ENCODE measurements at places on chromosomes 7 and 10. TPM values are rescaled to one million over a fixed set of nuclear protein-coding genes. Genes with fewer than 3 reads are reported as not detected.

Gene SFRP4
- total RNA-seq: 78.4 TPM

Gene TAS2R41
- not detected for total RNA-seq

Gene PROSER2
- total RNA-seq: 3.1 TPM

DNA sequence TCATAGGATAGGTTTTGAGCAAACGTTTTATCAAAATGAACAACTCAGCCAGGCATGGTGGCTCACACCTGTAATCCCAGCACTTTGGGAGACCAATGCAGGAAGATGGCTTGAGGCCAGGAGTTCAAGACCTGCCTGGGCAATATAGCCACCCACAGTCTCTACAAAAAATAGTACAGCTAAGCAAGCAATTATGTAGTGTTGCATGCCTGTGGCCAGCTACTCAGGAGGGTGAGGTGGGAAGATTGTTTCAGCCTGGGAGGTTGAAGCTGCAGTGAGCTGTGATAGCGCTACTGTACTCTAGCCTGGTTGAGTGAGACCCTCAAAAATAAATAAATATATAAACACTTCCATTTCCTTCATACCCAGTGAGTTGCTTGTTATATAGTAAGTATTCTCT is 67.1 kb downstream of the LSMEM1 start:
- H3K27me3 ChIP-seq: no peaks in the 10 kb centered on the region
- H3K36me3 ChIP-seq: no peaks in the 10 kb centered on the region
- no peak for DNase-seq

DNA sequence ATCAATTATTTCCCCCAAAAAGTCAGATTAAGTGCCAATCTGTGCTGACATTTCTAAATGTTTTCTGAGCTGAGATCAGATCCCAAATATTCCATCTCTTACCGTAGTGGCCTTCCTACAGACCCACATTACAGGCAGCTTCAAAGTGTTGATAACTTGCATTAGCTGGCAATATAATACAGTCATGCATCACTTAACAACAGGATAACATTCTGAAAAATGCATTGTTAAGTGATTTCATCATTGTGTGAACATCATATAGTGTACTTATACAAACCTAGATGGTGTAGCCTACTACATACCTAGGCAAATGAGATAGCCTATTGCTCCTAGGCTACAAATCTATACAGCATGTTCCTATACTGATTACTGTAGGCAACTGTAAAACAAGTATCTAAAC is 22.4 kb downstream of the SLC25A13 start:
- no peak overlapping the region for H3K4me3 ChIP-seq
- peaks cover 2% of the 10 kb centered on the region for H3K36me3 ChIP-seq
- DNase-seq: no peak
- H3K27me3 ChIP-seq: no peaks in the 10 kb centered on the region

GRCh38 chr10:76416642-76417041 is 985.2 kb downstream of the LRMDA start:
- no peak for DNase-seq
- no peaks in the 10 kb centered on the region for H3K36me3 ChIP-seq
- no peaks in the 10 kb centered on the region for H3K4me1 ChIP-seq
- no peak overlapping the region for H3K4me3 ChIP-seq
- no peaks in the 10 kb centered on the region for H3K27me3 ChIP-seq

GRCh38 chr7:137545059-137545716 is 201.7 kb upstream of the PTN start:
- peaks cover 9% of the 10 kb centered on the region for H3K36me3 ChIP-seq
- no peak overlapping the region for H3K4me3 ChIP-seq
- no peaks in the 10 kb centered on the region for H3K4me1 ChIP-seq
- no peak overlapping the region for H3K27ac ChIP-seq
- no peak for DNase-seq

DNA sequence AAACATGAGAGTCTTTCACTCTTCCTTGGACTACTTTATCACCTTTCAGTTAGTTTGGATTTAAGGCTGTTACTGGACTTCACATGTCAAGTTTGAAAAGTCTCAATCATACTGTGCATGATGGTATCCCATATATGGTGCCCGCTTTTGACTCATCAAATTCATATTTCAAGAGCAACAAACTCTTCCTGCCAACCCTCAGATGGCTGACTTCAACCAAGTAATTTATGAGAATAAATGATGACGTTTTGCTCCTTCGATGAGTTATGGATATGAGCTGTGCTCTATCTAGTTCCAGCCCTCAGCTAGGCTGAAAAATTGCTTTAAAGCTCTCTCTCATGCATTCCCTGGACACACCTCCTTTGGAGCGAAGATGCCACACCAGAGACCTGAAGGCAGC is 110.3 kb upstream of the RSU1 start:
- no peak overlapping the region for H3K4me3 ChIP-seq
- H3K27ac ChIP-seq: no peak overlapping the region
- no peaks in the 10 kb centered on the region for H3K4me1 ChIP-seq
- no peaks in the 10 kb centered on the region for H3K27me3 ChIP-seq

- no peaks in the 10 kb centered on the region for H3K36me3 ChIP-seq
- peak overlapping the region; percentile 18 for H3K27ac ChIP-seq
- H3K27me3 ChIP-seq: no peaks in the 10 kb centered on the region
Observed at GRCh38 chr7:69962186-69963065, 364.2 kb downstream of the AUTS2 start.

Measured in spinal cord (tissue), 10 donors.